Right renal cortex interstitium (tissue), 3 donors: ENCODE measurements at places on chromosomes 4 and X.

GRCh38 chrX:123320622-123321021 is 136.5 kb downstream of the GRIA3 start:
- no peak for DNase-seq

GRCh38 chr4:6288342-6288741 is 18.7 kb downstream of the WFS1 start:
- DNase-seq: no peak

- DNase-seq: no peak
Observed at GRCh38 chr4:172480471-172480870, 667.3 kb downstream of the GALNTL6 start.

GRCh38 chr4:124862261-124862660 is 149.7 kb upstream of the ANKRD50 start:
- DNase-seq: no peak

- no peak for DNase-seq
Observed at GRCh38 chr4:158004101-158004500, 168.7 kb downstream of the GASK1B start.

- DNase-seq: no peak
Observed at GRCh38 chr4:76306882-76307659, 538 bp downstream of the STBD1 start.

- DNase-seq: no peak
Observed at GRCh38 chr4:115841871-115842270, 728.5 kb upstream of the NDST4 start.

- DNase-seq: no peak
Observed at GRCh38 chr4:33090910-33091309, 2370.7 kb downstream of the PCDH7 start.

GRCh38 chr4:164871673-164872072 is 5.3 kb upstream of the APELA start:
- DNase-seq: no peak

DNA sequence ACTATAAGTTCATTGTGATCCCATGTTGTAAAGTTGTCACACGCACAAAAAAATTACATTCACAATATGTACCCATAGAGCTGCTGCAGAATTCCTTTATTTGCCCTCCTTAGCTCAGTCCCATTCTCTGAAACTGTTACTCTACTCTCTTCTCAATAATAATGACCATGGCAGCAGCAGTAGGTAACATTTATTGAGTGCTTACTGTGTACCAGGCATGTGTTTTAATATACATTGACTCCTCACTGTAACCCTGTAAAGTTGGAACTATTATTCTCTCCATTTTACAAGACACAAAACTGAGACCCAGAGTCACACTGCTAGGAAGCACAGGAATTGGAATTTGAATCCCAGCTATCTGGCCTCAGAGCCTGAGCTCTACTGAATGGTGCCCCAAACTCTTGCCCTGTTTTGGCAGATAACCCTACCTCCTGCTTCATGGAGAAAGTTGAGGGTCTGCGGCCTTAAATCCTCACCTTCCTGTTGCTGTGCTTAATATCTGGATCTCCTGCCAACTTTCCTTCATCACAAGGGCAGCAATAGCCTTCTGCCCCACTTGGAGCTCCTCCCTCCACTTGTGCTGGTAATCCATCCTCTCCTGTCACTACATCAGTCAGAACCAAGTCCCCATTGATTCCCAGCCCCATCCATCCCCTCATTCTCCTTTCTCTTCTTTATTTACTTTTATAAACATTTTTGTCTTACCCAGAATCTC is 20.8 kb downstream of the GK start:
- no peak for DNase-seq

GRCh38 chr4:140849526-140849925 is 93.3 kb upstream of the TBC1D9 start:
- DNase-seq: no peak

DNA sequence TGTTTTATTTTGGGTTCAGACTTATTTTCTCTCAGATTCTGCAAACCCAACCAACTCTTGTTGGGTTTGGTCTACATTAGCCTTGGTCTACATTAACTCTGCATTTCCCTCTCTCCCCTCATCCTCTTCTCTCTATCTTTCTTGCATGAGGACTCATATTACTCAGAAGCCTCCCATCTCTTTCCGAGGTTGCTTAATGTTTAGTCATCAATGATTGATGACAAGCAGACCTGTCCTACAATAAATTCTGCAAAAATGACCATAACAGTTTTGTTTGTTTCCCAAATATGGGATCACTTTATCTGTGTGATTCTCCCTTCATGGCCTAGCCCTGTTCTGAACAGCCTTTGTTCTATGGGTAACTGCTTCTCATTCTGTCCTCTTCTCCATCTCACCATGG is 75.2 kb downstream of the GABRB1 start:
- no peak for DNase-seq

DNA sequence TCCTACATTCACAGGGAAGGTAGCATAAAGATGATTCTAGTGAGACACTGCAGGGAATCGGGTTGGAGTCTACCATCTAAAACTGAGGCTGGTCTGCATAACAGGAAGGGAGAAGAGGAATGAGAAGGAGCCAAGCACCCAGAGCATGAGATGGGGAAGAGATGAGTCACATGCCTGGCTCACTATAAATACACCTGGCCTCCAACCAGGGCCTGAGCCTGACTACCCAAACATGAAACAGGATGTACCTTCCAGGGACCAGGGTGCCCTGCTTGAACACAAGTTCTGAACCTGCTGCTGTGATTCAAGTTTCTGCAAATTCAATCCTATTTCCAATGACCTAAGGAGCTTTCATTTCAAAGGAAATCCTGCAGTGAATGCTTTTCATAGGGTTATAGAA is 24.9 kb downstream of the CD99L2 start:
- no peak for DNase-seq

DNA sequence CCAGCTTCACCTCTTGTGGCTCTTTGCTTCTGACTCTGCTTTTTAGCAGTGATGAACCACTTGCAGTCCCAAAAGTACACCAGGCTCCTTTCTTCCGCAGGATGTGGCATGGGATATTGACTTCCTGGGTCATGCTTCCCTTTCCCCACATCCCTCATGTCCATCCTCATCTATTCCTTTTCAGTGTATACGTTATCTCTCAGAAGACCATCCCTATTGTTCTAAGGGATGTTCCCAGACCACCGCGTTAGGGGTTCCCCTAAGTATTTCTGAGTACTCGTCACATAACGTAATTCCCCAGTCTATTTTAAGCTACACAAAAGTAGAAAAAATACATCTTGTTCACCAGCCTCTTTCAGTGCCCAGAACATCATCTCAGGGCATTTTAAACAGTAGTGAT is 71.1 kb upstream of the NLGN4X start:
- no peak for DNase-seq

GRCh38 chr4:21134994-21135393 is 434.7 kb downstream of the PACRGL start:
- no peak for DNase-seq

DNA sequence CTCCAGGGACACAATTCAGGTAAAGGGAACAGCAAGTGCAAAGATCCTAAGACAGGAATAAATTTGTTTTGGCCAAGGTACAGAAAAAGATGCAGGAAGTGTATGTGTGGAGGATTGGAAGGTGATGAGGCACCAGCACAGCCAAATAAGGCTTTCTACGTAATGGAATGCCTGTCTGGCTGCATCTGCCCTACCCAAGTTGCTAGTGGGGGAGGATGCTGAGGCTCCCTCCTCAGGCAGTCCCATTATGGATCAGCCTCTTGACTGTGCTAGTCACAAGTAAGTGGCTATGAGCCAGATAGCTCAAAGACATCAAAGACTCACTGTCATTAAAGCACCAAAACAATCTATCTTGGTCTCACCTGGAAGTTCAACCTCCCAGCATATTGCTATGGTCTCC is 300.9 kb upstream of the FAT4 start:
- DNase-seq: no peak
